Epithelial cell of alveolus of lung (primary cell): ENCODE measurements at places on chromosomes 5 and 9. TPM values are rescaled to one million over a fixed set of nuclear protein-coding genes. Genes with fewer than 3 reads are reported as not detected.

The FRRS1L gene
- 0.13 and 1.8 TPM in 2 replicates for total RNA-seq

The FAM221B gene
- total RNA-seq = not detected in 2 replicates

The KIF4B gene
- total RNA-seq = 0.08 and 0.13 TPM in 2 replicates

The GRIN1 gene
- total RNA-seq = not detected in 2 replicates

The CORO2A gene
- 0.32 and 2.1 TPM in 2 replicates for total RNA-seq

The C9orf50 gene
- 0.13 TPM in 1 of 2 replicates, not detected in the other for total RNA-seq
